ENCODE measurements at places on chromosomes 3 and 15.

DNA sequence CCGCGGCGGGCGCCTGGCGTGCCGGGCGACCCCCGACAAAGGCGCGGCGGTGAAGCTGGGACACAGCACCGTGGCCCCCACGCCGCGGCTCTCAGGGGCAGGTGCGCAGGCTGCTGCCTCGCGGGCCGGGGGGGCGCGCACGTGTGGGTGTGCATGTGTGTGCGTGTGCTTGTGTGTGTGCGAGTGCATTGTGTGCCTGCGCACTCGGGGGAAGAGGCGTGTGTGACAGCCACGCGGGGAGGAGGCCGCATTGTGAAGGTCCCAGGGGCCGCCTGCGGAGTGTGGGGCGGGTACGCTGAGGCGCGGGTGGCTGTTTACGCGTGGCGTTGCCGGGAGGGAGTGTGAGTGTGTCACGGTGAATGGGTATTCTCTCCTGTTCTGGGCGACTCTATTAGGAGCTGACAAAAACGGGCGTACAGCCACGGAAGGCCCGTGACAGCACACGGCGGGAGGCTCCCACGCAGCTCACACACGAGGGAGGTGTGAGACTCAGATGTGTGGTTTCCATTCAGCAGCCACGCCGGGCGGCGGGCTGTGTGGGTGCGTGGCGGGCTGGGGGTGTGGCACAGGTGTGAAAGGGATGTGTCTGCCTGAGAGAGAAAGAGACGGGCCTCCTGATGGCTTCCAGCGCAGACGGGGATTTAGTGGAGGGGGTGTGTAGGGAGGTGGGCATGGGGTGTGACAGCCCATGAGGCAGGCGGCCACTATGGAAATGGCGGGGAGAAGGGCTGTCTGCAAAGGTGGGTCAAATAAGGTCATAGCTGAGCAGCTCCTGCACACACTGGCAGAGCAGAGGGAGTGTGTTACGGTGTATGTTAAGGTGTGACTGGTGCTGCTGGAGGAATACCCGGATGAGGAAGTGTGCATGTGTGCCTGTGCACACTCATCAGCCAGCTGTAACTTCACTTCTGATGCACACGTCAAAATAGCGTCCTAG, 750 bp downstream of the PODXL2 start:
- peak; percentile 19 for DNase-seq

- no peak for DNase-seq
These were observed 48.2 kb upstream of the PHLDB2 start for GRCh38 chr3:111810909-111811308.

DNA sequence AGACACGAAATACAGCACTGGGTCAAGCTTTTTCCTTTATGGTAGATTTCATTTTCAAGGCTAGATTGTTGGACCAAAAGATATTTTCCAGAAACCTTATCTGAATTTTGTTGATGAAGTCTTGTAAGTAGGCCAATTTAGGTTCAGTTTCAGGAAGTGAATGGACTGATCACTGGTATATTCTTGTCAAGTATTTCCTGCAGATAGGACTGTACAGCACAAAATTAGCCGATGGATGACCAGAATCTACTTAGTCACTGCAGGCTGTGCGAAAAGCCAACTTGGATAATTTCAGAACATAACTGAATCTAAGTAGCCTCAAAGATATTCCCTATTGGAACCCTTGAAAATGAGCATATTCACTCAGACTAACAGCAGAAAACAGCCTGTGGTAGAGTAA, 206.5 kb downstream of the NR1D2 start:
- no peak for DNase-seq

GRCh38 chr3:38371541-38372213, 25.1 kb downstream of the XYLB start:
- no peak for DNase-seq

- no peak for DNase-seq
These were observed 7.9 kb downstream of the PLAAT1 start for GRCh38 chr3:193248848-193249468.

DNA sequence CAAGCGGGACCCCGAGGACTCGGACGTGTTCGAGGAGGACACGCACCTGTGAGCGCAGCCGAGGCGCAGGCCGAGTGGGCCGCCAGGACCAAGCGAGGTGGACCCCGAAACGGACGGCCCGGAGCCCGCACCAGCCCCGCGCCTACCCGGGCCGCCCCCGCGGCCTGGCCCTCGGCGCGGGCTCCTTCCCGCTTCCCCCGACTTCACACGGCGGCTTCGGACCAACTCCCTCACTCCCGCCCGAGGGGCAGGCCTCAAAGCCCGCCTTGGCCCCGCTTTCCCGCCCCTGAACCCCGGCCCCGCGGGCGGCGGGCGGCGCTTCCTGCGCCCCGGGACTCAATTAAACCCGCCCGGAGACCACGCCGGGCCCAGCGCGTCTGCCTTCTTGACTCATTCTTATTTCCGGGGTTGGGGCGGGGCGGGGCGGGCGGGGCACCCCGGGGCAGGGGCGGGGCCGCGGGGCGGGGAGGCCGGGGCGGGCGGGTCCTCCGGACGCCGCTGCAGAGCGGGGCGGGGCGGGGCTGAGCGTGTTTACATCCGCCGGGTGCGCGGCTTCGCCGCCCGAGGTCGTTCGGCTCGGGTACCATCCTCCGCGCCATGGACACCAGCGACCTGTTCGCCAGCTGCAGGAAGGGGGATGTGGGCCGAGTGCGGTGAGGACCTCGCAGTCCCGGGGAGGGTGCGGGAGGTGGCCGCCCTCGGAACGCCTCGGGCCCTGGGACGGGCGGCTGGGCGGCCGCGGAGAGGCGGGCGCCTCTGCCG, at the start of gene ABTB1:
TSS of gene ABTB1 (plus strand) at position 524 of the 762 bp plus-strand sequence. CDS start at position 598, 74 bp downstream.
- peak; percentile 89 for DNase-seq

DNA sequence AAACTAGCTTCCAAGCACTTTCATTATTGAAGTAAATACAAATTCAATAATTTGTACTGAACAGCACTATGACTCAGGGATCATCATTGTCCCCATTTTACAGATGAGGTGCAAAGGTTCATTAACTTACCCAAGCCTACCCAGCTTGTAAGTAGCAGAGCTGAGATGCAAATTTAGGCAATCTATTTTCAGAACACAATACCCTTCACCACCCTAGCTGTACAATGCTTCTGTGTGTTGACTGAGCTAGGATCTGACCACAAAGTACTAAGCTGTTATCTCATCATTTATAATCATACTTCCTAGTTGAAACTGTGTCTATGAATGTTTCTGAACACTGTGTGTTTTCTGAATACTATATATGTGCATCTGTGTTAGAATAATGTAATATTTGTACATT, 3.2 kb upstream of the ILDR1 start:
- DNase-seq: no peak

DNA sequence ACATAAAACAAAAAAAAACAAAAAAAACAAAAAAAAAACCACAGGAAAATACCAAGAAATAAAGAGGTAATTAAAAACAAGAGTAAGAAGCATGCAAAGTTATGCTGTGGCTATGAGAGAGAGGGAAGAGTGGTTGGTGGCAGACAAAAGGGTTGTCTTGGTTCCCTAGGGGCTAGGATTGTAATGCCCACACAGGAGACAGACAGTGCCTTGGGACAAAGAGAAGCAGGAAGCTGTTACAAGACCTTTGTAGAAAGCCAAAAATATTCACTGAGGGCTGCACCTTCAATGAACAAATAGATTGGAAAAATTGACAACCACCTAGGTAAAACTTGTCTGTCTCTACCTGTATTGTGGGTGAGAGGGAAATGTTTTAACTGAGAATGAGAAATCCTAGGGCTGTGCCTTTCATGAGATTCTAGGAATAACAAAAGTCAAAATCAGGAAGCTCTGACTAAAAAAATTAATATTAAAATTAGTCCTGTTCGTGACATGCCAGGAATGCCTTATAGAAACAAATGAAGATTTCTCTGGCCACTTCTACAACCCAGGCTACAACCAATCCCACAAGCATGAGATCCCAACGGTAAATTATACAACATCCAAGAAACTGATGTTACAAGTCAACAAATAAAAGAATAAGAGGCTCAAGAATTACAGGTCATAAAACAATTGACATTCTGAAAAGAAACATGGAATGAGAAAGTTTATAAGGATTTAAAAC, 45.0 kb upstream of the PRICKLE2 start:
- DNase-seq: no peak

DNA sequence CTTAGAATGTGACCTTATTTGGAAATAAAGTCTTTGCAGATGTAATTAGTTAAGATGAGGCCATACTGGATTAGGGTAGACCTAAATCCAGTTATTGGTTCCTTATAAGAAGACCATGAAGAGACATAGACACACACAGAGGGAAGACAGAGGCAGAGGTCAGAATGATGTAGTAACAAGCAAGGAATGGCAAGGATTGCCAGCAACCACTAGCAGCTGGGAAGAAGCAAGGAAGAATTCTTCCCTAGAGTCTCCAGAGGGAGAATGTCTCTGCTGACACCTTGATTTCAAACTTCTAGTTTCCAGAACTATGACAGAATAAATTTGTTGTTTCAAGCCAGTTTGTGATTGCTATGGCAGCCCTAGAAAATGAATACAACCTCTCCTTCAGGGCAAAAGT, 116.7 kb downstream of the WDR76 start:
- DNase-seq: no peak

- DNase-seq: no peak
These were observed 9.5 kb downstream of the SEC22C start for GRCh38 chr3:42572278-42572677.

DNA sequence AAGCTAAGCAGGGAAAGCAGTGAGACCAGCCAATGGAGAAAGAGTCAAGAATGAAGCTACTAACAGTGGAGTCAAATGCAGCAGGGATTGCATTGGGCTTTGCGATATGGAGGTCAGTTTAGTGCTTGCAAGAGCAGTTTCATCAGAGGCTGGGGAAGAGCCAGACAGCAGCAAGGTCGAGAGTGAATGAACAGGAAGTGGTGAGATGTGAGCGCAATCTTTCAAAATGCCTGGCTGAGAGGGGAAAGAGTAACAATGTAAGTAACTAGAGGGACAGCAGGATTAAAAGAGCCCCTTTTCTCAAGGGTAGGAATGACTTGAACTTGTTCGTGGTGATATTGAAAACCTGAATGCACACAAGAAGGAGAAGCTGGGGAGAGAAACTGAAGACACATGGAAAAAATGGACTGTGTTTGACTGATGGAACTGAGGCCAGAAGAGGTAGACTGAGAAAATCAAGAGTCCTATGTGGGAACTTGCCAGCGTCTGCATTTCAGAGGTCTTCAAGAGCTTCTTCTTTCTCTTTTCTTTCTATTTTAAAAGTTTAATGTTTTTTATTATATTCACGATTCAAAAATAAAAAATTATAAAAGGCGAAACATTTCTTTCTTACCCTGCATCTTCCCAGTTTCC, 30.6 kb upstream of the GPR160 start:
- no peak for DNase-seq

GRCh38 chr15:48408327-48408726, 77.1 kb downstream of the DUT start:
- no peak for DNase-seq

DNA sequence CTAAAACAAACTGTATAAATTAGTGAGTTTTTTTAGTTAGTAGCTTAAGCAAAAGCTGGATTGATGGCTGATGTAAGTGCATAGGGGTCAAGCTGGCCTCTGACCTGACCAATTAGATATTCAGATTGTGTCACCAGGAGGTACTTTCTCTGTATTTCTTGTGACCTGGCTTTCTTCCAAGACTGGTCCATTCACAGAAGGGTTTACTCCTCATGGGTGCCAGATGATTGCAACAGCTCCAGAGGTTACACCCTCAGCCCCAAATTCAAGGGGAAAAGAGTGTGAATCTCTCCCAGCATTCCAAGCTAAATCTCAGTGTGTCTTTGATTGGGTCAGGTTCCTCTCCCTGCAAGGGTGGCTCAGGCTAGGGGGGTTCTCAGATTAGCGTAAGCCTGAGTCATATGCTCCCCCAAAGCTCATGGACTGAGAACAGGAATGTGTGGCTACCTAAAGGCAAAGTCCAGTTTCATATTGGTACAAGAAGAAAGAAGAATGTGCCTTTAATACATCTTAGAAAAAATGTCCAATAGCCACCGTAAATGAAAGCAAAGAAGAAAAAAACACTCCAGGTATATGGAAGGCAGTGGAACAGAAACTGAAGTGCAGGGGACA, 16.5 kb downstream of the PML start:
- no peak for DNase-seq

DNA sequence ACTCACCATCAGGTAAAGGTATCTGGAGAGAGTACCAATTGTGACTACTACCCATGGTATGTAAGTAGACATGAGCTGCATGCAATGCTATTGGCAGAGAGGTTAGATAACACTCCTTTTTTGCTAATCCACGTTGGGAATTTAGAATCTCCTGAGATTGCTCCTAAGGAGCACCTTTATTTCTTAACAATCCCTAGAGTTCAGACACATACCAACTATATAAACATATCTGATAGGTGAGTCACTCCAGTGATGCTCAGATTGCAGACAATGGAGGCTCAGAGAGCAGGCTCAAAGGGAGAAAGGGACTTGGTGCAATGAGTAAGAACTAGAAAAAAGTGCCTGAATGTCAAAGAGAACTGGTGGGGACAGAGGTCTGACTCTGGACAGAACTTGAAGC, 47.0 kb upstream of the LRRFIP2 start:
- DNase-seq: no peak

- no peak for DNase-seq
These were observed 47.2 kb upstream of the PLCL2 start for GRCh38 chr3:16837602-16838001.

DNA sequence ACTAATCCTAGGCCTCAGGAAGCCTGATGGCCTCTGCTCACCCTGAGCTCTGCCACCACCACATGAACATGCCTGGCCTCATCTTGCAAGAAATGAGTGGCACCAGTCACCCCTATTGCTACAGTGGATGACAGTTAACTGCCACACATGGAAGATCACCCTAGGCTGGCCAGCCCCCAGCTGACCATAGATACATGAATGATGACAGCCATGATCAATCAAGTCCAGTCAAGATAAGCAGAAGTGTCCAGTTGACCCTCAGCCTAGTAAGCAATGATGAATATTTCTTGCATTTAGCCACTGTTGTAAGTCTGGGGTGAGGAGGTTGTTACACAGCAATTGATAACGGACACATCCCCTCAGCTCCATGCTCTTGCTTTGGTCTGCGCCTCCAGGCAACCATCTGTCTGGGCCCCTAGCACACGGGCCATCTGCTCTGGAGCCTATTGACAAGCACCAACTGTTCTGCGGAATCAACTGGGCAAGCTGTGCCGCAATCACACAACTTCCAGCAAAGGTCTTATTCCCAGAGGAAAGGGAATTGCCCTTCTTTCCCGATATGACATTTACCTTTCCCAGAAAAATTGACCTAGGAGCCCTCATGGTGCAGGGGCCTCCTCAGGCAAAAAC, 2.2 kb upstream of the LYZL4 start:
- DNase-seq: no peak

GRCh38 chr15:97759363-97759762, 201.1 kb upstream of the ARRDC4 start:
- no peak for DNase-seq

DNA sequence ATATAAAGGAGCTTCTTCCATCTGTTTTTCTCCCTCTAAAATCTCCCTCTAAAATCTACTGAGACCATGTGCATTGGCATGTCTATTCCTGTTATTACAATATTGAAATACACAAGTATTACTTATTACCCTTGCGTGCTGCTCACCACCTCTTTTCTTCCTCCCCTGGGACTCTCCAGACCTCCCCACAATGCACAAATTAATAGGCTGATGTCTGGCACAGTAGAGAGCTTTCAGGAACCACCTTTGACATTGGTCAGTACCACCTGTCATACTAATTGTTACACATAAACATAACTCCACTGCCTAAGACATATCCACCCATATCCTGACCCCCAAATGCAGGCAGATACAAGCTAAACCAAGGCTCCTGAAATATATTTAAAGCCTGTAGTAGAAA, 722.6 kb downstream of the FHIT start:
- no peak for DNase-seq

GRCh38 chr3:121606106-121606505, 12.9 kb downstream of the FBXO40 start:
- no peak for DNase-seq

GRCh38 chr15:86054338-86054737, 25.3 kb upstream of the AGBL1 start:
- DNase-seq: no peak

Measured in activated naive CD4-positive, alpha-beta T cell (primary cell).